ENCODE measurements at places on chromosomes 5 and 9.

- no peak for DNase-seq
Observed at GRCh38 chr5:154743812-154744211, 11.4 kb upstream of the LARP1 start.

DNA sequence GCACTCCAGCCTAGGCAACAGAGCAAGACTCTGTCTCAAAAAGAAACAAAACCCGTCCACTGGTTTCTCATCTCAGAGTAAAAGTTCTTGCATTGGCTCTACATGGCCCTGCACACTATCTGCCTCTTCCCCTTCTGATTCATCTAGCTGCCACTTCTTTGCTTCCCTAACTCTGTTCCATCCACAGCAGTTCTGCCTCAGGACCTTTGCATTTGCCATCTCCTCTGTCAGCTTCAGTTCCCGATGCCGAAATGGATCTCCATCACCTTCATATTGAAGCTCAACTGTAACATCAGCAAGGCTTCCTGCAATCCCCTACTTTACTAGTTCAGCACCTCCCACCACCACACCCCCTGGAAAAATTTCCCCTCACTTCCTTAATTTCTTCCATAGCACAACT lies 1.2 kb upstream of the PIGO start:
- no peak for DNase-seq

GRCh38 chr9:134210908-134211810 lies 46.8 kb upstream of the RNU6ATAC start:
- DNase-seq: no peak

DNA sequence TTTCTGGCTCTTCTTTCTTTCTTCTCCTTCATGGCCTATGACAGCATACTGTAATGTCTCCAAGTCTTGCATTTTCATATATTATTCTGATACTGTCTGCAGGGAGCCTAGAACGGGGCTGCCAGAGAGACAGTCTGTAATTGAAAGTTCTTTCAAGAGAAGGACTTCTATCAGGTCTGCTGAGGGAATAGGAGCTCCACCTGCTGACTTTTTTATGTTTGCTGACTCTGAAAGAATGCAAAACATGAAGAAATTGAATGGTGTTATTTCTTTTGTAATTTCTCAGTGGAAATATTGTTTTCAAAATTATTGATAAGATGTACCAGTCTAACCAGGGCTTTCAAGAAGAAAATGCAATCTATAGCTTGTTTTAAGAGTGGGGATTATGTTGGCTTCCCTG lies 121.9 kb upstream of the RFX3 start:
- DNase-seq: no peak

DNA sequence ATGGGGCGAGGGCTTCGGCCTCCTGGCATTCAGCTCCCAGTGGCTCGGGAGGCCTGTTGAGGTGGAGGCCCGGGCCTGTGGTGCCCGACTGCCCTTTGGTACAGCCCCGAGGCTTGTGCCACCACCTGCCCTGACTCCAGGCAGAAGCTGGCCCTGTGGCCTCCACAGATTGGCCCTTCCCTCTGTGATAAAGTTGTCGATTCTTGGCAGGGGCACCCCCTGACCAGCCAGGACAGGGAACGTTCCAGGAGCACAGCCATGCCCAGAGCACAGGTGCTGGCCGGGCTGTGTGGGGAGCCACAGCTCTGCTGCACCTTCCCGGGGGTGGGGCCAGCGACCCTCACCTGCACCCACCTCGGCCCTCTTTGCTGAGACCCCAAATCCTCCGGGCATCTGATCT lies 32.7 kb downstream of the SLC6A18 start:
- DNase-seq: no peak

DNA sequence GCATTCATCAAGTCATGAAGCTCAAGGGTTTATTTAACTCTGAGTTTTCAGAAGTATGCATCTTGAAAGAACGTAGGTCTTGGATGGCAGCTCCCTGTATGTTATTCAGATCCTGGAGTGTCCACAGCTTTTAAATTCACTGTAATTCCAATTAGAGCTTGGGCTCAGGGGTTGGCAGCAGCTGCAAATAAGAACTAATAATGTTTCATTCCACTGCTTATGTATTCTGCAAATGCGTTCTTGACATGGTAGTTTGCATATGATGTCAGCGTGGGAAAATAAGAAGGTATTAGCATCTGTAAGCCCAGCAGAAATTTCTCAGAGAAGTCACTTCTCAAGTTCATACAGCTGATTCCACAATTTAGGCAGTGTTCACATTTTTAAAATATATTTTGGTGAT lies 58.4 kb downstream of the RORB start:
- DNase-seq: no peak

DNA sequence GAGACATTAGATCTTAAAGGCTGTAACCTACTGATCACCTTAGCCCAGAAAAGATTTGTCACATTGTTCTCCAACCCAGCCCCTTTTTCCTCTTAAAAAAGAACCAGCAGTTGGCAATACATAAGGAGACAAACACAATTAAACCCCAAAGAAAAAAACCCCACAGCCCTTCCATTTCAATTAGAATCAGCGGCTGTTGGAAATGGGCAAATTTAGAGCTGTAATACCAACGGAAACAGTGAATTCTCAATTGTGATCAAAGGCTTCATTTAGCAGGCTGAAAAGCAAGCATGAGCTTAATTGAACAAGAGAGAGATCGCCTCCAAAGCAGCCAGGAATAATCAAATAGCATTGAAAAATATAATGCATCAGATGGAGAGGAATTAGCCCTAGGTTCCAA lies 153.6 kb downstream of the FAM114A2 start:
- DNase-seq: no peak

DNA sequence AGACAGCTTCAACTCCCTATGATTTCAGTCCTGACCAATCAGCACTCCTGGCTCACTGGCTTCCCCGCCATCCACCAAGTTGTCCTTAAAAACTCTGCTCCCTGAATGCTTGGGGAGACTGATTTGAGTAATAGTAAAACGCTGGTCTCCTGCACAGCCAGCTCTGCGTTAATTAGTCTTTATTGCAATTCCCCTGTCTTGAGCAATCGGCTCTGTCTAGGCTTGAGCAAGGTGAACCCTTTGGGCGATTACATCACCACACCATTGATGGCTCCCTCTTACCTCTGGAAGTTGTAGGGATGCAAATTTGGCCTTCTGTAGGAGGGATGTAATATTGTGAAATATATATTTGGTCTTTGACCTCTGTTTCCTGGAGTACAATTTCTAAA lies 2.9 kb upstream of the SLC23A1 start:
- no peak for DNase-seq

DNA sequence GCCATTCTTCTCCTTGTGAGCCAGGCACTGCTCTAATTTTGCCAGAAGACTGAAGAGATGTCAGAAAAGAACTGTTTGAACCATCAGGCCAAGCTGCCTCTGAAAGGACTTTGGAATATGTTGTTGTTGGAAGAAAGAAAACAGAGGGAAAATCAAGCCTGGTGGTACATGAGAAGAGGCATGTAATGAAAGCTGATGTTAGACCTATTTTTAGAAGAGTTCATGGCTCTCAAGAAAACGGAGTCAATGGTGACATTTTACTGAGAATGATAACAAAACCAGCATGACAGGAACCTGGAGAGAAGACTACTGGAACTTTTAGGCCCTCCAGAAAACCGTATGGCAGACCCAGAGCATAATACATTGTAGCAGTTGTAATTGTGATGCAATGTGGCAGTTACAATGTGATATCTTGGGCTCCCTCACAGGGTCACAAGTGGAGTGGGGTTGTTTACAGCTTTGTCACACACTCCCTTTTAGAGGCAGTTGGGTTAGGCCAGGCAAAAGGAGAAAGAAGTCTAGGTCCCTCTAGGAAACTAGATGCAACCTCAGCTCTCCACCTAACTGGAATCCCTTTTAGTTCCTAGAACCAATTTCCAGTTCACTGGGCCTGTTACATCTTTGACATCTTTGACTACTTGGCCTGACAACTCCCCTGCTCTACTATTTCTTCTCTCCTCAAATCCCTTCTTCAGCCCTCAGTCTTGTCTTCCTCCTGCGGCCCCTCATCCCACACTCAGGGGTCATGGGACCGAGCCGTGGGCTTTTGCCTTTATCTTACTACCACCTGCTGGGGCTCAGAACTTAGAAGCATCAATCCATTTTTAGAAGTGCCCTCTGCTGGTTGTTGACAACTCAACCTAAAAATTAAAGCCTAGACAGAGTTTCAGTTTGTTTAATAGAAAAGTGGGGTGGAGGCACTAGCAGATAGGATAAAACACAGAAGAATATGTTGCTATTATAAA lies 61.2 kb upstream of the JAK2 start:
- no peak for DNase-seq

- DNase-seq: no peak
Observed at GRCh38 chr5:157658893-157659292, 6.7 kb upstream of the SOX30 start.

DNA sequence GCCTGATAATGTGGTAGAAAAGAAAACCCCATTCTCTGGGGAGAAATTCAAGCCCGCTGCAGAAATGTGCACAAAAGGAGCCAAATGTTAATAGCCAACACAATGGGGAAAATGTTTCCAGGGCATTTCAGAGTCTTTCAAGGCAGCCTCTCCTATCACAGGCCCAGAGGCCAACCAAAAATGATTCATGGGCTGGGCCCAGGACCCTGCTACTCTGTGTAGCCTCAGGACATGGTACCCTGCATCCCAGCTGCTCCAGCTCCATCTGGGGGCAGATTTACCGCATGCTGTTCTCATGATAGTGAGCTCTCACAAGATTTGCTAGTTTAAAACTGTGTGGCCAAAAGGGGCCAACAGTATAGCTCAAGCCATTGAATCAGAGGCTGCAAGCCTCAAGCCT lies 41.1 kb downstream of the RAPGEF6 start:
- DNase-seq: no peak

DNA sequence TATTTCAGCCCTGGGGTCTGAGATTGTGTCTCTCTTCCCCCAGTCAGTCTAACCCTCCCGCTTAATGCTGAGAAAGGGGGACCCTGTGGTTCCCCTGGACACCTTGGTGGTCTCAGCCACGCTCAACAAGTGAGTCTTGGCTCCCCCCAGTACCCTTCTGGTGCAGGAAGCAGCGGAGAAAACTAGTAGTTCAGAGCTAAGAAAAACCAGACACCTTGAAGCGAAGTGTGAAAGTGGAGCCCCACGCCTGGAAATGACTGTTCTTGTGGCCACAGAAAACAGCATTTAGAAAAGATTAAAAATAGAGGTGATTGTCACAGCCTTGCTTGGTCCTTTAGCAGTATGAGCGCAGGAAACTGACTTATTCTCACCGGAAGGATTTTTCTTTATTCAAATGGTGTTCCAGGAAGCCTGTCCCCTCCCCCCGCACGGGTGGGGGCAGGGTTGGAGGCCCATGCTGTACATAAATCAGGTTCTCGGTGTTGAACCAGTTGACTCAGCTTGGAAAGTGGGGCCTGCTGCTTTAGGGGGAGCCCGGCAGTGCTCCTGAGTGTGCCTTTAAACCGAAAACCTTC lies 8.1 kb downstream of the ARPC5L start:
- peak; percentile 90 for DNase-seq

DNA sequence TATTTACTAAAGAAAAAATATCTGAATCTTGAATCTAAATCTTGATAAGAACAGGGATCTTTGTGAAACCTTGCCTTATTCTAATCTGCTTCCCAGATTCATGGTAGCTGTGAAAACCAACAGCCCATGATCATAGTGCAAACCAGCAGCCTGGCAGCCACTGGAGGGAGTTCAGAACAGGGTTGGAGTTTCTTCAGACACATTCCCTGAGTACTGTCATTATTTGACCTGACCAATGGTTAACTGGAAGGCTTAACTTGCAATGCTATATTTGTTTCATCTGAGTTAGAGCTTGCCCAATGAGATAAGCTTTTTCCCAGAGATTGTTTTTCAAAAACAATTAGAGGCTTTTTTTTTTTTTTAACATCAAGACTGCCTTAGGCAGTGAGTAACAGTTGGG lies 47.8 kb downstream of the LOX start:
- DNase-seq: no peak

GRCh38 chr9:114416290-114416689 lies 28.5 kb upstream of the AKNA start:
- DNase-seq: no peak

DNA sequence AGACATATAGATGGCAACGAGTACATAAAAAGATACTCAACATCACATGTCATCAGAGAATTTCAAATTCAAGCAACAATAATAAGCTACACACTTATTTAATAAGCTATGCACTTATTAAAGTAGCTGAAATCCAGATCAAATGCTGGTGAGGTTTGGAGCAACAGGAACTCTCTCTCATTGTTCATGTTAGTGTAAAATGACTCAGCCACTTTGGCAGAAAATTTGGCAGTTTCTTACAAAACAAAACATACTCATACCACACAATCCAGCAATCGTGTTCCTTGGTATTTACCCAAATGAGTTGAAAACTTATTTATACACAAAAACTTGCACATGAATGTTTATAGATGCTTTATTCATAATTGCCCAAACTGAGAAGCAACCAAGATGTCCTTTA lies 131.5 kb upstream of the NFIL3 start:
- no peak for DNase-seq

DNA sequence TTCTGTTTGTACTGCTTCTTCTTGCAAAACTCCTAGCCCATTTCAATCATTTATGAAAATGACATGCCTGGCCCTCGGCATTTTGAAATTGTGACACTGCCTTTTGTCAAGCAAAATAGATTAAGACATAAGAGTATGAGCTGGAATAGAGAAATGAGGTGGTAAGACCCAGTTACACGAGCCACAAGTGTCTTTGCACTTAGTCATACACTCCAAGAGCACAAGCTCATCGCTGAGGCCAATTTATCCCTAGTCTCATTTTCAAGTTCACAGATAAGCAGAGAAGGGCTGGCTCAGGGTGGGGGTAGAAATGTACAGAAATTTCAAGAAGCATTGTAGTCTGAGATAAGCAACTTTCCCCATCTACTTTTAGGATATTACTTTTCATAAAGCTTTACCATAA lies 40.6 kb upstream of the MAP1B start:
- DNase-seq: no peak
